ENCODE measurements at places on chromosomes 1 and 21.

GRCh38 chr1:12113433-12114339 lies 50.6 kb downstream of the TNFRSF8 start:
- DNase-seq = no peak

DNA sequence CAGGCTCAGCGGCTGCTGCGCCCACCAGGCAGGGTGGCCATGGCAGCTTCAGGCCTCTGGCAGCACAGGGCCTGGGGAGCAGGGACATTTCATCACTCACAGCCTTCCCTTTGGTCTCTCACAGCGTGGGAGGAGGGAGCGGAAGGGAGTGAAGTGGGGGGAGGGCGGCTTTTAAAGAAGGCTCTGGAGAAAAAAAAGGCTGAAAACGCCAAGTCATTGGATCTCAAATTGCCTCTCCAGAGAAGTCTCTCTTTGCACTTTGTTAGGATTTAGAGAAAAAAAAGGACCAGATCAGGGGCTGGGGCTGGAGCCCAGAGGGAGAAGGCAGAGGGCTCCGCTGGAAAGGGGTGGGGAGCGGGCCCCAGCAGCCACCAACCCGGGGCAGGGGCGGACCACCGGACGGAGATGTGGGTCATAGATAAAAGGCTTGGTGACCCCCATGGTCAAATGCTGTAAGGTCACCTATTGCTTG lies 209.9 kb downstream of the GRIK3 start:
- no peak for DNase-seq

DNA sequence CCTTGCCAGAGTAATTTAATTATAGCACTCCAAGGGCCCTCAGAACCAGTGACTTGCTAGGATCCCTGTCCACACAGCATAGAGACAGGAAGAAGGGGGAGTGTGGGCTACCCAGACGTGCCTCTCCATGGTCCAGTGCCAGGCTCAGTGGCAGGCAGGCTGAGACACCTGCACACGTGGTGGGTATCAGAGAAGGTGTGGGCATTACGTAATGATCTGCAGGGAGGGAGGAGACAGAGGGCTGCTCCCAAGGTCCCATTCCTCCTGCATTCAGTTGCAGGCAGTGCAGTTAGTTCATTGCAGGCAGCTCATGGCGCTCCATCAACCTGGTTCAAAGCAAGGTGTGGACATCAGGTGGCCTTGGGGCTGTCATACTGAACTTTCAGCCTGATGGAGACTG lies 49.9 kb downstream of the C8B start:
- no peak for DNase-seq

DNA sequence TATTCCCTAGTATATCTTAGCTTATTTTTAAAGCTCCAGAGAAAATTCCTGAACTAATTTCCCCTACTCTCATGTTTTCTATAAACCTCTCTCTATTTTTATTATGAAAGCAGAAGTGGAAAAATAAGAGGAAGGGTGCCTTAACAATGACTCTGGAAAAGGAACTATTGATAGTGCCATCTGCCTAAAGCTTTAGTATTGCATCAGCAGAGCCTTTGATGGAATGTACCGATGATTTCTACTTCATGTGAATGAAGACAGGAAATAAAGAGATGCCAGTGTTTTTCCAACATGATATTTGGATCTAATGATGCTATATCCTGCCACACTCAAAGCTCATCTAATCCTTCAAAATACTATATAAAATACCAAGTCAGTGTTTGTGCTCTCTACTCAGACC lies 35.1 kb downstream of the TNFSF18 start:
- no peak for DNase-seq

GRCh38 chr1:3042481-3042880 lies 21.2 kb downstream of the ACTRT2 start:
- DNase-seq = no peak

GRCh38 chr1:180917306-180918065 lies 4.8 kb downstream of the KIAA1614 start:
- DNase-seq = no peak

DNA sequence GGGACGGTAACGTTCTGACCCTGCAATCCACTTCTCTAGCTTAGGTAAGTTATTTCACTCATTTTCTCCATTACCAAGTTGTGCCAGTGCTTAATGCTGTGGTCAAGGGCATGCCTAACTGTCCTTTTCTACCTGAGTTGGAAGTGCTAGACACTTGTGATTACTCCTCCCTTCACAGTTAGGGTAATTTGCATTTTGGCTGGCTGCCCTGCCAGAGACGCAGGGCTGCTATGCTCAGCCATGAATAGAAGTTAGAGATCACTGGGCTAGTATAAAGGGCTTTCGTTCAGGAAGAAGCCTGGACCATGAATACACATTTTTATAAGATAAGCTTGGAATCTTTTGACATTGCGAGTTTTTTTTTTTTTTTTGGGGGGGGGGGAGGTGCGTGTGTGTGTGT lies 633.2 kb upstream of the NEGR1 start:
- DNase-seq = no peak

DNA sequence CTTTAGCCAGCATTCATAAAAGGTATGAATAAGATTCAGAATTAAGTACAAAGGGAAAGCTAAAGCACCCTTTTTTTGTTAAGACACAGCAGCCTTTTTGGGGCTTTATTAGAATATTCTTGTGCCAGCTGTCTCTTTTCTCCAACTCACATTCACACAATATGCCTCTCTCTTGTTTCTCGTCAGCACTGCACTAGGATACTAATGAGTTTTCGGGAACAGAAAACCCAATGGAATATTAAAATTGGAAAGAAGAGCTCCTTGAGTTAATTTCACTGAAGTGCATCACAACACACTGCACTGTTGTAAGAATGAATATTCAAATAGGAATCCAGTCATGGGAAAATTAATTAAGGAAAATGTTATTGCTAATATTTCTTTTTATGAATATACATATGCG lies 410.4 kb upstream of the BEND5 start:
- DNase-seq = no peak

GRCh38 chr1:160705742-160706141 lies 5.9 kb downstream of the CD48 start:
- no peak for DNase-seq

DNA sequence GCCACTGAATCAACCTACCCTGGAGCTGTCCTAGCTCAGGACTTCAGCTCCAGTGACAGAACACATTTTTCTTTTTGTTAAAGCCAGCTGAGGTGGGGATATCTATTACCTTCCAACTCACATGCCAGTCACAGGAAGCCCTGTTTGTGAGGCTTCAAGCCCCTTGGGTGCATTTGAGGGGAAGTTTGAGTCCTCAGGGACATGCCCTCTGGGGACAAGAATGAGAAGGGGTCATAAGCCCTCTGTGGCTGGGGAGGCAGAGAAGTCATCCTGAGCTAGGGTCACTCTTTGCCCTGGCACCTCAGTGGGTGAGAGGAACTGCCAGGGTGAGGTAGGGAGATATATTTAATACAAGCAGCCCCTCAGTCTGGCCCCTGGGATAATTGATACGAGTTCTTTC lies 33.5 kb upstream of the CLDN14 start:
- DNase-seq = no peak

GRCh38 chr1:167663002-167663772 lies 33.2 kb downstream of the RCSD1 start:
- DNase-seq = no peak

- no peak for DNase-seq
Observed at GRCh38 chr21:31552826-31553225, 106.7 kb upstream of the SOD1 start.

GRCh38 chr1:163055531-163055930 lies 13.6 kb upstream of the RGS4 start:
- DNase-seq = no peak

GRCh38 chr1:232978091-232978634 lies 27.8 kb downstream of the NTPCR start:
- DNase-seq = no peak

GRCh38 chr1:229841230-229841629 lies 215.2 kb downstream of the URB2 start:
- DNase-seq = no peak

- DNase-seq = no peak
Observed at GRCh38 chr1:205783904-205784303, 8.6 kb upstream of the RAB29 start.

GRCh38 chr1:222373216-222373615 lies 174.7 kb downstream of the HHIPL2 start:
- no peak for DNase-seq

DNA sequence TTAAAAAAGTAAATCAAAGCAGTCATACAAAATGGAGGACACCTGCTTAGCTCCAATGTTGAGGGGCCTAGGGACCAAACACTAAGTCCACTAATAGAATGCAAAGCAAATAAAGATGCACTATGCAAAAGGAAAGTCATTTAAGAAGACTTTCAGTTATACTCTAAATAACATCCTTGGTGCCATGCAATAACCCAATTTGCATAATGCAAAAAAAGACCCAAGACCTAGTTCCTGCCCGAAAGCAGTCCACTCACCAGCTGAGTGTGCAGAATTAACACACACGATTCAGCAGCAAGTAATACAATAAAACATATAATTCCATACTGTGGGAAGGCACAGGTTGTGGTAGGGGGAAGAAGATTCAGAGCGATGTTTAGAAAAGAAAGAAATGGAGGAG lies 101.8 kb downstream of the TGFBR3 start:
- no peak for DNase-seq

DNA sequence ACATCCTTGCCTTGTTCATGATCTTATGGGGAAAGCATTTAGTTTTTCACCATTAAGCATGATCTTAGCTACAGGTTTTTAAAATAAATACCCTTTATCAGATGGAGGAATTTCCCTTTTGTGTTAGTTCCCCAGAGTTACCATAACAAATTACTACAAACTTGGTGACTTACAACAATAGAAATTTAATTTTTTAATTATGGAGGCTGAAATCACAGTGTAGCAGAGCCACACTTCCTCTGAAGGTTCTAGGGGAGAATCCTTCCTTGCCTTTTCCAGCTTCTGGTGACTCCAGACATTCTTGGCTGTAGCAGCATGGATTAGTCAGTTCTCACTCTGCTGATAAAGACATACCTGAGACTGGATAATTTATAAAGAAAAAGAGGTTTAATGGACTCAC lies 18.5 kb downstream of the MIGA1 start:
- no peak for DNase-seq

DNA sequence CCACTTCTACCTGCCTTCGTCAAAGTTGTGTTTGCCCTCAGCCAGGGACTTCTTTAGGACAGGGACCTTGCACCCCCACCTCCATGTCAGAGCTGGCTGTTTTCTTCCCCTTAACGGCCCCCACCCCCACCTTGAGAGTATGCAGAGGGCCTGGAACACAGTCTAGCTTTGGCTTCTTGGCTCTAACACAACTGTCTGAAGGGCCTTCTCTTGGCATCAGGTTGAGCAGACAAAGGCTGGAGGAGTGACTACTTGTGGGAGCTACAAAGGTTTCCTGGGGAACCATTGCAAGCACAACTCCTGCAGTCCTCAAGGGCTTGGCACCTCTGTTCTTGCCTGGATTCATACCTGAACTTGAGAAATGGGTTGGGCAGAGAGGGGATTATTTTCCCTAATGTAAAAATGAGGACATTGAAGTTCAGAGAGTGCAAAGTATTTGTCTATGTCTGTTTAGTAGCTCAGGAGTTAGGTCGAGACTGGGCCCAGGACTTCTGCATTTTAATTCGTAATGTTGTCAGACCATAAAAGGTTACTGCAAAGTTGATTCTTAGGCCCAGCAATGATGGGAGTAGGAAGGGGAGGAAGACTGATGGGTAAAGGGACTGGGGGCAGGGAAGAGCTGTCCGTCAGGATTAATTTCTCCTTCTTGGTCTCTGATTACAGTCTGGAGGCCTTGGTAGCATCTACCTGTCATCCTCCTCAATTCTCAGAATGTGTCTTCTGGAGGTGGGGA lies 2.6 kb downstream of the CYP4B1 start:
- DNase-seq = no peak

DNA sequence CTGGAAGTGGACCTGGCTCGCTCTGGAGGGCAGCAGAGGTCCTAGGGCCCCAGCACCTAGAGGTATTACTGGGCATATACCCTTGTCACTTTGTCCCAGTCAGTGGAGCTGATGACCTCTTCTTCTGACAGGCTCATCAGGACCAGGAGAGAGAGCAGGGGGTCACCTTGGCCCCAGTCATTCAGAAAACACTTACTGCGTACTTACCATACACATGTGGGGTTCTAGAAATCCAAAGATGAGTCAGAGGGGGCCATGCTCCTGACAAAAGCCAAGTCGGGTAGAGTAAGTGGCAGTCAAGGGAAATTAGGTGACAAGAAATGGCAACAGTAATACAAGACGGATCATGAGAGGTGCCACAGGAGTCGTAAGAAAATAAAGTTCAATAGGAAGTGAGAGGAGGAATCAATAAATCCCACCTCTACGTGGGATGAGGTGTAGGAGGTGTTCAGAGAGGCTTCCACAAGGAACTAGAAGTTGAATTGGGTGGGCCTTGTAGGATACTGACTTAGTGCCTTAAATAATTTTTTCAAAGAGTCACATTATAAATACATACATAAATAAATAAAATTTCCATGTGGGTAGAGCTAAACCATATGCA lies 6.8 kb downstream of the KCNC4 start:
- no peak for DNase-seq

- no peak for DNase-seq
Observed at GRCh38 chr1:56516539-56517252, 62.7 kb downstream of the PLPP3 start.
